Stimulated activated CD8-positive, alpha-beta memory T cell treated with anti-CD3 and anti-CD28 coated beads, Interleukin-4, amount 100 ng/mL, for 48 hours (primary cell): ENCODE measurements at places on chromosomes 16 and 17.

DNA sequence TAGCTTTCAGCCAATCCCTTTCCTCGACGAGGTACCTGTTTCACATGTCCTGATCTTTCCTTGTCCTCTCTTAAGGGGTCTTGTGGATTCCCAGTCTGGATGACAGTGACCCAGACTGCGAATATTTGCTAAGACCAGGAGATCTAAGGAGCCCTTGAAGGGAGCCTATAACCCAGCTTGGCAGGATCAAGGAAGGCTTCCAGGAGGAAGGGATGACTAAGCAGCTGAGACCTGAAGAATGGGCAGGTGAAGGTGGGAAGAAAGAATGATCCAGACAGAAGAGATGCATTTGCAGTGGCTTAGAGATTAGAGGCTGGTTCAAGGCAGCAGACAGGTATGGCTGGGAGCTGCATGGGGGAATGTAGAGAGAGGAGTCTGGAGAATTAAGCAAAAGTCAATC is 1.9 kb upstream of the PDK2 start:
- no peak for DNase-seq

DNA sequence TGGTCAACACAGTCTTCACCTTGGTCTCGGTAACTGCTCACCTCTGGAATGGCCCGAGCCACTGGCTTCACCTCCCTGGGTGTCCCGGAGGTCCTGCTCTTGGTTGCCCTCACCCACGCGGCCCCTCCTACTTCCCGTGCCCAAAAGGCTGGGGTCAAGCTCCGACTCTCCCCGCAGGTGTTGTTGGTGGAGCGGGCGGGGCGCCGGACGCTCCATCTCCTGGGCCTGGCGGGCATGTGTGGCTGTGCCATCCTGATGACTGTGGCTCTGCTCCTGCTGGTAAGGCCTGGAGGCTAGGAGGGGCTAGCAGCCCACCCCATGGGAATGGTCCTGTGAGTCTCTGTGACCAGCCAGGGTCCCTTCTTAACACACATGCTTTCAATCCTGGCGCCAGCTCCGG is 3.4 kb downstream of the SLC2A4 start:
- no peak for DNase-seq

DNA sequence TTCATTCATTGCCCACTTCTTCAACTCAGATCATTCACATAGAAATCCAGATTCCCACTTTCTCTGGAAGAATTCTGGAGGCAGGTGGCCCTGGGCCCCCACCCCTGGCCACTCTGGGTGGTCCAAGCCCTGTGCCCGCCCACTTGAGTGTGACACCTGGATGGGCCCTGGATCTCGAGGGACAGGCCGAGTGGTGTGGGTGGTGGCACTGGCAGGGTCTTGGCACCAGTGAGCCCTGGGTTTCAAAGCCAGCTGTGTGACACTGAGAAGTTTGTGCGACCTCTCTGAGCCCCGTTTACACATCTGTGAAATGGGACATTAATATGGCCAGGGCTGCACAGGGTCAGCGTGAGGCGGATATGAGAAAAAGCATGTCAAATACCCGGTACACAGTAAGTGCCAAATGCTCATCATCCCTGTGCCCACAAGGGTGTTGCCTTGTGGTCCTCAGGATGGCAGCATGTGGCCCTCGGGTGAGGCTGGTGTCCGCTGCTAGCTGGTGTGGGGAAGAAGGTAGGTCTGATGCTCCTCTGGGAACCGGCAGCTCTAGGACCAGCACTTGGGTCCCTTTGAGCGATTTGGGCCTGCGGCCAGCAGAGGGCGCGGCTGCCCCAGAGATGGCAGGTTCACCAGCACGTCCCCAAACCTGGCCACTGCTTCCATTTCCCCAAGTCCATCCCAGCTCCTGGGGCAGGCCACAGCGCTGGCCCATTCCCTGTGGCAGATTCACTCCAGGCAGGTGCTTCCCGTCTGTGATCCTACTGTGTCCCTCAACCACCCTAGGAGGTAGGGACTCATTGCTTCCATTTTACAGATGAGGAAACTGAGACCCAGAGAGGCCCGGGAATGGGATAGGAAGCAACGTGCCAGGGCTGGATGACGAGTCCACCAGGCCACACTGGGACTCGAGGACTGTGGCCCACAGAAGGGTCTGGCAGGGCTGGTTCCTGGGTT is 3.6 kb downstream of the OSGIN1 start:
- DNase-seq = peak; percentile 88

DNA sequence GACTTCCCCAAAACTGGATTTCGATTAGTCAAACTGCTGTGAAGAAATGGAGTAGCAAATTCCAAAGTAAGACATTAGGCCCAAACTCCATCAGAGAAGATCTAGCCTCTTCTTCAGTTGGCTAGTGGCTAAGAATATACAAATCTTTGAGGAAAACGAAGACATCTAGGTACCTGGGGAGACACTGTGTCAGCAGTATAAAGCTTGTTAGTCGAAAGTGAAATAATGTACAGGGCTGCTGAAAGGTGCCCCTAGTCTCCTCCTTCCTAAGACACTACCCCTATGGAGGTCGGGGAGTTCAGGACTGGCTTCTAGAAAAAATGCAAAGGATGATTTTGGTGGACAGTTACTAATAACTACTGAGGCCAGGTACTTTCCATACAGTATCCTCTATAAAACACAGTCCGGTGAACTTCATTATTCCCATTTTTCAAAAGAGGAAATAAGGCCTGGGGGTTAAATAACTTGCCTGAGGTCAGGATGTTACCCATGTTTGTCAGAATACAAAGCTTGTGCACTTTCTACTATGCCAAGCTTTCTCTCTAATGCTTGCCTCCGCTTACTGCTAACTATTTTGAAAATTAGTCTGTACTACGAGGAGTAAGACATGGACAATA is 15.0 kb downstream of the DNAJC7 start:
- DNase-seq = no peak

GRCh38 chr16:11613381-11614303 is 26.9 kb upstream of the LITAF start:
- DNase-seq = peak; percentile 52

DNA sequence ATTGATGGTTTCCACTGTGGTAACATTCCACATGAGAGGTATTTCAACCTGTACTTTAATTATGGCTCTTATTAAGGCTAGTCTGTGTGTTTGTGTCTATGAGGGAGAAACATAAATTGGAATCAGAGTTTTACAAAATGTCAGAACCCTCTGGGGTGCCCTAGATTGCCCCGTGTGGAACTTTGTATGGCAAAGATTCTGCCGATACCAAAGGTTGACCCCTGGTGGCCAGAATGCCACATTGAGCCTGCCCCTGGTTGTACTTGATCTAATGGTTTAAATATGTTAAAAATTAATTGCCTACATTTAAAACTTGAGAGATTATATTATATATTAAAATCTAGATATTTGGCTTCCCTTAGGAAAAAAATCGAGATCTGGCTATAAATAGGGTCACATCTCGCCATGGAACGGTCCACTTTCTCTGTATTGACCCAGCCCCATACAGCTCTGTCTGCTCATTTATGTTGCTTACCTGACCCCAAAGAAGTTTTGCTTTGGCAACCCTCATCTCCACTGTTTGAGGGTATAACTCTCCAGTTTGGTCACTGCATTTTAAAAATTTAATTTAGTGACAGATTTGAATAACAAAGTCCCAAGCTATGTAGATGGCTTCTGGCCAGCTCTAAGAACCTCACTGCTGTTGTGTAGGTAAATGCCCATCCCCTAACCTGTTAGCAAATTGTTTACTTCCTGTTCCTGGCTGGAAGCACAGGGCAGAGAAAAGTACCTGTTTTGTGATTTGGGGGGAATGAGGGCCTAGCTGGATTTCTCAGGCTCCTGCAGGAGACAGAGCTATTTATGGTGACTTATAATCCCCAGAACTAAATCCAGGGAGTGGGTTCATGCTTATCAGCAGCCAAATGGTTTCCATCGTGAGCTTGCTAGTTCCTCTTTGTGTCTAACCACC is 95.0 kb downstream of the PLCG2 start:
- peak; percentile 78 for DNase-seq

- no peak for DNase-seq
Measured at GRCh38 chr17:27573971-27574525, 56.9 kb upstream of the LGALS9 start.

DNA sequence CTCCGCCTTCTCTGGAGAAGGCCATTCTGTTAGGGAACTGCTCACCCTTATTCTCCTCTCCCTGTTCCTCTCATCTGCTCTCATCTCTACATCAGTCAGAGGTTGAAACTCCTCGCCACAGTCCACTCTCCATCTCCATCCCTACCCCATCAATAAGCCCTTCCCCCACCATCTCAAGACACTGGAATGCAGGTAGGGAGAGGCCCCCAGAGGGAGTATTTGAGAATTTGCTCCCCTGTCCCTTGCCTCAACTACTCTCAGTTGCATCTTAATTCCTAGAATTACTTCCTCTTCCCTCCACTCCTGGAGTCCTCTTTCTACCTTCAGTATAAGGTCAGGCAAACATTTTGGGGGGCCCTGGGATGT is 2.0 kb upstream of the AATF start:
- DNase-seq = no peak

DNA sequence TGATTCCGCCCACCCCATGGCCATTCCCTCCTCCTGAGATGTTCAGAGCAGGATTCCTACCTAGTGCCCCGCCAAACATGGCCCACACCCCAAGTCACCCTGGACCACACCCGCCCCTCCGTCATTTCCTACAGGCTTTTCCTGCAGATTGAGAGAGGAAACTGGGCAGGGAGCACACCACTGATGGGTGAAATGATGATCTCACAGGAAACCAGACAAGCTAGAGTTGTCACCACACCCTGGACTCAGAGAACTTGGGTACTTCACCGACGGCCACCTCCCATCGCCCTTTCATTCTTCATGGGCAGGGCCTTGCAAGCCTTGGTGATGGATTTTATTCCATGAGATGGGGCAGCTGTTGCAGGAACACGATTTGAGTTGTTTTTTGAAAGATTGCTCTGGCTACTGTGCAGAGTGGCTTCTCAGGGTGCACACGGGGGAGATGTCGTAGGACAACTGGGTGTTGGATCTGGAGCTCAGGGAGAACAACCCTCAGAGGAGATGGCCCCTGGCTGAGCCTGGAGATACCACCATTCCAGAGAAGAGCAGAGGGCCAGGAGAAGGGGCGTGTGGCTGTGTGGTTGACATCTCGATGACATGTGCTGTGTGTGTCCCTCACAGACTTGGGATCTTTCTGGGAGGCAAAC is 7.4 kb upstream of the B9D1 start:
- no peak for DNase-seq

DNA sequence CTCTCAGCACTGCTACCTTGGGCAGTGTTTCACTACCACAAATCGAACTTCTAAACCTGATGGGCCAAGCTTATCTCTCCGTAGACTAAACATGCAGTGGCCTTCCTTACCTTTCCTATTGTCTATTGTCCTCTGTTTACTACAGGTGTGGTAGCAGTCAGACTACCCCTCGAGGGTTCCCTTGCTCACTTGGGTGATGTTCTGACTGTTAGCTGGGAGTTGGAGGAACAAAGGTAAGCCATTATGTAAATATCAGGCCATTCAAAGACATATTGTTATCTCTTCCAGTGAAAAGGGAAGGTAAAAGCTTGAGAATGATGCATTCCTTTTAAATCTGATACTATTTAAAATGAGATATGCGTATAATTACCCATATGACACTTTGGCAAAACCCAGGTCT is 828.3 kb upstream of the EEF2KMT start:
- DNase-seq = no peak

DNA sequence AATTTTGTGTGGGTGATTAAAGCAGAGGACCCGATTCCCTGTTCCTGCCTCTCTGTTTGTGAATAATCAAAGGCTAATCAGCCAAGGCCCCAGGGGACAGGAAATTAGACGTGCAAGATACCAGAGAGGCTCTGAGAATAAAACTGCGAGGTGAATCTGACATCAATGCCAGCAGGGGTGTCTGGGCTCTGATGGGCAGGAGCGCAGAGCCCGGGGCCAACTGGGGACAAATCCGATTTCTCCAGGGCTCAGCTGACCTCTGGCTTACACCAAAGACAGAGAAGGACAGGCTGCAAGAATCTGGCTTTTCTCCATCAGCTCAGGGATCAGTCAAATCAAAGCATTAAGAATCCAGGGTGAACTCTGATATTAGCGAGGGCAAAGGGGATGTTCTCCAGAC is 174.3 kb downstream of the XYLT1 start:
- no peak for DNase-seq

GRCh38 chr17:510226-510917 is 157.8 kb upstream of the RPH3AL start:
- DNase-seq = no peak

- DNase-seq = no peak
Measured at GRCh38 chr16:60295451-60295850, 1561.3 kb upstream of the GOT2 start.

DNA sequence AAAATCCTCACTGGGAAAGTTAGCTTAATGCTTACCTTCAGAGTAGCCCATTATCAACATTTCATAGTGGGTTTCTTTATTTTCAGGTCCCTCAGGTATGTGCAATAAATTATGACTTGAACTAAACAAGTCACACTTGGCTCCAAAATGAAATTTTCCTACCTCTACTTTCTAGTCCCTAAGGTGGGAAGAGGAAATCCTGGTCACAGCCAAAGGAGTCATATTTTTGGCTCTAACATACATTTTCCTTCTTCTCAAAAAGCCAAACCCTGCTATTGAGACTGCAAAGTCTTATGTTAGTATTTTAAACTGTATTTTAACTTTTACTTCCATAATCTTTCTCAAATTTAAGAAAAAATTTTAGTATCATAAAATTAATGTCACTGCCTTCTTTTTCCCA is 128.9 kb downstream of the BRIP1 start:
- no peak for DNase-seq

DNA sequence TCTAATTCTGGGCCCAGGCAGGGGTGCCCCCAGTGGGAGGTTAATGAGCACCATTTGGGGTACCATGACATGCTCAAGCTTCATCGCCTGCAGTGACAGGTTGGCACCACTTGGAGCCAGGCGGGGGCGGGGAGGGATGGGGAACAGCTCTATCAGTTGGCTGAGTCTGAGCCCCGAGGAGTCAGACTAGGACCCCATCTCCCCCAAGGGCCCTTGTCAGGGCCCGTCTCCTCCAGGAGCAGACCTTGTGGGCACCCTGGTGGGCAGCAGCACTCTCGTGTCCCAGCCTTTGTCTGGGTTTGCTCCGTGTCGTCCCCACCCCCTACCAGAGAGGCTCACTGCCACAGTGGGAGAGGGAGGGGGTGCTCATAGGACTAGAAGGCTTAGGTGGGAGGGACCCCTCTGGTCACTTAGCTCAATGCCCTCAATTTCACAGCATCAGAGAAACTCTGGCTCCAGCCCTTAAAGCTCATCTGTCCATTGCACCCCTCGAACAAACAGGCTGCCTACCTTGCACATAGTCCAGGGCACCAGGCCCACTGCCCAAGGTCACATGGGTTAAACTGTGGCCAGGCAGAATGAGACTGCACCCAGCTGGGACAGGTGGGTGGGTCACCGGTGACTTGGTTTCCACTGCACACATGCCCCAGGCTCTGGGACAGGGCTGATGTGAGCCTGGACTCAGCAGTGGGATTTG is 4.1 kb downstream of the PPP1R9B start:
- DNase-seq = no peak

GRCh38 chr16:68086336-68086841 is 1.2 kb downstream of the NFATC3 start:
- no peak for DNase-seq

DNA sequence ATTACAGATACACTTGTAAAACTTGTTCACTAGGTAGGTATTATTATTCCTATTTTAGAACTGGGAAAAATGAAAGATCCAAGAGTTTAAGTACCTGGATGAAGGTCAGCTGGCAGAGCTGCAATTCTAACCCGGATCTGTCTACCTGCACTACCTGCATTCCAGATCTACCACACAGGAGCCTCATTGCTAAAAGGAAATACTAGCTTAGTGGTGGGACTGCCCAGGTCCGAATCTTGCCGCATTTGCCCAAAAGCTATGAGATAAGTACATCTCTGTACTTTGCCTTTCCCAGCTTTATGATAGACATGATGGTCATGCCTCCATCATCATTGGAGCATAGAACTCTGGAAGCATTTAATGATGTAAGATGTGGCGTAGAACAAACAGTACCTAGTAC is 36.8 kb upstream of the TEKT3 start:
- no peak for DNase-seq
